ENCODE measurements at places on chromosomes 11 and 22.

DNA sequence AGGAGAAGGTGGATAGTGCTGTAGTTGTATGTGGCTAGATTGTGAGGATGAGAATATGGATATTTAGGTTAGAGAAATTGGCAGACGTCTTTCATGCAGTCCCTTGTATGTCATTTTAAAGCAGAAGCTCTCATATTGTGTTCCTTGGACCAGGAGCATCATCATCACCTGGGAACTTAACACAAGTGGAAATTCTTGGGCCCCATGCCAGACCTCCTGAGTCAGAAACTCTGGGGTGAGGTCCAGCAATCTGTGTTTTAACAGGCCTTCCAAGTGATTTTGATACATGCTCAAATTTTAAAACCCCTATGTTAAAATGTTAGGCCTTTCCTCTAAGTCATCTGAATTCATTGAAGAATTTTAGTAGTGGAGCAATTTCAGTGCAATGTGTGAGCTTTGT, 34.8 kb downstream of the JHY start:
- no peak for DNase-seq

GRCh38 chr11:44275241-44275640, 34.7 kb downstream of the ALX4 start:
- no peak for DNase-seq

GRCh38 chr11:64128255-64129006, 37.5 kb downstream of the MACROD1 start:
- no peak for DNase-seq

- DNase-seq: no peak
Observed at GRCh38 chr11:112265659-112266409, 5.2 kb upstream of the PLET1 start.

GRCh38 chr11:121482231-121483129, 29.7 kb upstream of the SORL1-AS1 start:
- no peak for DNase-seq

DNA sequence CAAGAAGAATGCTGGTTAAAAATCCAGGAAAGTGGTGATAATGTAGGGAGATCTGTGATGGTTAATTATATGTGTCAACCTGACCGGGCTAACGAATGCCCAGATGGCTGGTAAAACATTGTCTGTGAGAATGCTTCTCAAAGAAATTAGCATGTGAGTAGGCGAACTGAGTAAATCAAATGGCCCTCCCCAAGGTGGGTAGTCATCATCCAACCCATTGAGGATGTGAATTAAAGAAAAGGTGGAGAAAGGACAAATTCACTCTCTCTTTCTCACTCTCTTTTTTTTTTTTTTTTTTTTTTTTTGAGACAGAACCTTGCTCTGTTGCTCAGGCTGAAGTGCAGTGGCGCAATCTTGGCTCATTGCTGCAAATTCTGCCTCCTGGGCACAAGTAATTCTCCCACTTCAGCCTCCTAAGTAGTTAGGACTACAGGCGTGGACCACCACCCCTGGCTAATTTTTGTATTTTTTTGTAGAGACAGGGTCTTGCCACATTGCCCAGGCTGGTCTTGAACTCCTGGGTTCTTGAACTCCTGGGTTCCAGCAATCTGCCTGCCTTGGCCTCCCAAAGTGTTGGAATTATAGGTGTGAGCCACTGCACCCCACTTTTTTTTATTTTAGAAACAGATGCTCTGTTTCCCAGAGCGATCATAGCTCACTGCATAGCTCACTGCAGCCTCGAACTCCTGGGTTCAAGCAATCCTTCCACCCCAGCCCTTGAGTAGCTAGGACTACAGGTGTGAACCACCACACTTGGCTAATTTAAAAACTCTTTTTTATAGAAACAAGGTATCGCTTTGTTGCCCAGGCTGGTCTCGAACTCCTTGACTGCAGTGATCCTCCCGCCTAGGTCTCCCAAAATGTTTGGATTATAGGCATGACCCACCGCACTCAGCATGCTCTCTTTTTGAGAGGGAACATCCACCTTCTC, 22.0 kb upstream of the P2RY6 start:
- DNase-seq: no peak

DNA sequence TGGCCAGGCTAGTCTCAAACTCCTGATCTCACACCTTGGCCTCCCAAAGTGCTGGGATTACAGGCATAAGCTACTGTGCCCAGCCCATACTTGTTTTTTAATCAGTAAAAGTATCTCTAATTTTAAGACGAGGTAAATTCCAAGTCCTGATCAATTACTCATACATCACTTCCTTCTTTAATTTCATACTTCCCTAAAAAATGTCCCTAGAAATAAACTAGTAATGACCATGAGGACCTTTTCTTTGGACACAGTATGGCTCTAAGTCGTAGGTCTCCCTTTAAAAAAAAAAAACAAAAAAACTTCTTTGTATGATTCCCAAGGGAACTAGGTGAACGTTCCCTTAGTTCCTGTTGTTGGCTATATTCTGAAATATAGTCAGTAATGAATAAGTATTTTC, 29.8 kb downstream of the NUP98 start:
- no peak for DNase-seq

DNA sequence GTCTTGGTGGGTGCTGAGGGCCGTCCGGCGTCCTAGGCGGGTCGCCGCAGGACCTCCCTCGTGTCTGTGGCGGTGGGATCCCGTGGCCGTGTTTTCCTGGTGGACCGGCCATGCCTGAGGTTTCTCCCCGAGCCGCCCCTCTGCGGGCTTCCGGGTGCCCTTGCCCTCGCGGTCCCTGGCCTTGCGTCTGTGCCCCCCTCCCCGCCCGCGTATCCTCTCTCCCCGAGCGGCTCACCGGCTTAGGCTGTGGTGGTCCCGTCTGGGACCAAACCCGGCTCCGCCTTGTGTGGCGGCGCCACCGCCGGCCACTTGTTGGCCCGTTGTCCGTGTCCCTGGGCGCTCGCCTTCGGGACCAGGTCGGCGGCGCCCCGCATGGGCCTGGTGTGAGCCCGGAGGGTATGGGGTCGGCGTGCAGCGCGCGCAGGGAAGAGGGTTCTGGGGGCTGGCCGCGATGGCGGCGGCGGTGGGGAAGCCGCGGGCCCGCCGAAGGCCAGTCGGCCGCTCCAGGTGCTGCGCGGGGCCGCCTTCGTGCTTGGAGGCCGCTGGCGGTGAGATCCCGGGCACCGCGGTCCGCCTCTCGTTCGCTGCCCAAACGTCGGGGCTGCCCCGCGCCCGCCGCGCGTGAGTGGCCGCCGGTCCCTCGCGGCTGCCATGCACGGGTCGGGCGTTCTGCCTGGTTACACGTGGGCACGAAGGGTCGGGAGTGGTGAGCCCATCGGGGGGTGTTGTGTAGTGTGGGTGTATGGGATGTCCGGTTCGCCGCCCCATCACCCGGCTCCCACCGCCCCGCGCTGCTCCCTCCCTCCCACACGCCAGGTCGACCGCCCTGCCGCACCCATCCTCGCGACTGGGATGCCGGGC, 3899.1 kb upstream of the OR11H1 start:
- DNase-seq: no peak

GRCh38 chr22:24431309-24432034, 4.1 kb downstream of the ADORA2A start:
- no peak for DNase-seq

GRCh38 chr22:42194953-42195352, 64.3 kb upstream of the CYP2D6 start:
- DNase-seq: no peak

GRCh38 chr11:14347494-14347893, 11.5 kb downstream of the RRAS2 start:
- no peak for DNase-seq

DNA sequence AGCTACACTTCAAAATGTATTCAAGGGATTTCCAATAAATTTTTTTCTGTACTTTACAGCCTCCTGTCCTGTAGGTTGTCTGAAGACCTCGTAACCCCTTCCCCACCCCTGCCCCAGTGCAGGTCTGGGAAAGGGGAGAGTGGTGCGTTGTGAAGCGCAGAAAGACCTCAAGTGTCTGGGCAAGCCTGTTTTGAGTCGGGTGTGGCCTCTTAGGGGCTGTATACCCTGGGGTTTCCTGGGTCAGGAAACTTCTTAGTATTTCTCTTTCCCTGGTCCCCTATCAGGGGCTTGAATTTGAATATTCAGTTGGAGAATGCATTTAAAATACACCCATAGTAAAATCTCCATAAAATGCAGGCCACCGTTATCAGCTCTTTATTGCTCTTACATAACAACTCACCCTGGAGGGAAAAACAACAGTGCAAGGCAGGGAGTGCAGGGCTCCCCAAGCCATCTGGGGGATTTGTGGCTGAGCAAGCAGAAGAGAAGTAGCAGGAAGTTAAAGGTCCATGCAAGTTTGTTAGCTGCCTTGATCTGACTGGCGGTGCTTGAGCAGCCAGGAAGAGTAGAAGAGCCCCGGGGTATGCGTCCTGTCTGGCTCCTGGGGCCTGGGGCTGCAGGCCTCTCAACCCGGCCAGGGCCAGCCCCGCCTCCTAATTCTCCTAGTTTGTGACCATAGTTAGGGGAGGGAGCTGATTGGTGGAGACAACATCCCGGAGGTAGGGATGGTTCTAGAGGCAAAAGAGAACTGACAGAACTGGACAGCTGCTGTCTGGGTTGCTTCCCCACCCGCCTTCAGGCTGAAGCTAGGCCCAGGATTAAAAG, 25.7 kb downstream of the ARHGAP1 start:
- no peak for DNase-seq

GRCh38 chr11:61883327-61883726, 8.0 kb downstream of the FADS3 start:
- no peak for DNase-seq
